Stimulated activated CD8-positive, alpha-beta memory T cell treated with anti-CD3 and anti-CD28 coated beads, Interleukin-4, amount 100 ng/mL, for 1 hour (primary cell): ENCODE measurements at places on chromosomes 12 and 14.

DNA sequence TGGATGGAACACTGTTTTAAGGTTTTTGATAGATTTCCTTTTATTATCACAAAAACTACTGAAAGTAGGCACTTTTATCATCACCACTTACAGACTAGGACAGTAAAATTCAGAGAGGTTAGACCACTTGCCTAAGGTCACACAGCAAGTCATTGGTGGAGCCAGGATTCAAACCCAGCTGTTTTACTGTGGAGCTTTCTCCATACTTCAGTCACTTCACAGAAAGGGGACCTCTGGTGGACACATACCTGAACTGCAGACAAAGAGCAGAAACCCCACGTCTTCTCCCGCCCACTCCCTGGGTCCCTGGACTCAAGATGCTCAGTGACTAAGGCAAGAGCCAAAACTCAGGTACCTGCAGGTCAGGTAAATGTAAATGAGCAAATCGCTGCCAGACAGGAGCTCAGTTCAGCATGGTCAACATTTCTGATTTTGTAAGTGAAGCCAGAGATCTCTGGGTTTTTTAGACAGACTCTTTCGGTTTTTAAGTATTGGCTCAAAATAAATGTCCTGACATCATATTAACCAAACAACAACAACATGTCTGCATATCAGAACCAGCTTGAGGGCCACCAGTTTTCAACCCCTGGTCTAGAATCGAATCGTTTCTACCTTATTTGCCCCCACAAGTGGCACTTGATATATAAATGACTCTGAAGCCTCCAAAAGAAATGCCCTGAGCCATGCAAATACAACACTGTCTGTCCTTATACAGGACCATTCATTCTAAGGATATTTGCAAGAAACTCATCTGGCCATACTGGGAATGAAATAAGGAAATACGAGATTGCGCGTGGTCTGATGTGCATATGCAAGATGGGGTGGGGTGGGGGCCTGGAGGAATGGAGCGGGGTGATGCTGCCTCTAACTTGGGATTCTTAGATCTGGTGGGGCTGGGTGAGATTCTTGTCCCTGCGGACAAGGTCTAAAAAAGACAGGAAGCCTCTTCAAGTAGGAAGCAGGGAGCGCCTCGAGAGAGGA lies 110.9 kb downstream of the KSR2 start:
- no peak for DNase-seq

DNA sequence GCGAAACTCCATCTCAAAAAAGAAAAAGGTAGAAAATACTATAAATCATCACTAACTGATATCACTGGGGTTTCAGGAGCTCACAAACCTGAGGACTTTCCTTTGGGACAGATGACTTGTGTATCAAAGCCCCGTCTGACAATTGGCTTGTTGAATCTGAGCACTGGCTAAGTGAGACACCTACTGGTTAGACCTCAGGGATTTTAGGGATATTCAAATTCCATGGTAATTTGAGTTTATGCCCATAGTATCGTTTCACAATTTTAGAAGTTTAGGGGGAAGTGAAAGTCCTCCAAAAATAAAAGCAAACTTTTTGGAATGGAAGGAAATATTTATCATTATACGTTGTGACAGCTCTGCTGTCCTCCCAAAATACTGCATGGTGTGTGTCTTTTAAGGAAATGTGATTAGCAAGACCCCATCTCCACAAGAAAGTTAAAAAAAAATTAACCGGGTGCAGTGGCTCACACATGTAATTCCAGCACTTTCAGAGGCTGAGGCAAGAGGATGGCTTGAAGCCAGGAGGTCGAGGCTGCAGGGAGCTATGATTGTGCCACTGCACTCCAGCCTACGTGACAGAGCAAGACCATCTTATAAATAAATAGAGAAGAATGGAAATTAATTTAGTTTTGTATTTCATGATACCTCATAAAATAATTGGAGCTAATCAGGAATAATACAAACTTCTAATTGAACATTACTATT lies 49.2 kb downstream of the FBXL14 start:
- no peak for DNase-seq

DNA sequence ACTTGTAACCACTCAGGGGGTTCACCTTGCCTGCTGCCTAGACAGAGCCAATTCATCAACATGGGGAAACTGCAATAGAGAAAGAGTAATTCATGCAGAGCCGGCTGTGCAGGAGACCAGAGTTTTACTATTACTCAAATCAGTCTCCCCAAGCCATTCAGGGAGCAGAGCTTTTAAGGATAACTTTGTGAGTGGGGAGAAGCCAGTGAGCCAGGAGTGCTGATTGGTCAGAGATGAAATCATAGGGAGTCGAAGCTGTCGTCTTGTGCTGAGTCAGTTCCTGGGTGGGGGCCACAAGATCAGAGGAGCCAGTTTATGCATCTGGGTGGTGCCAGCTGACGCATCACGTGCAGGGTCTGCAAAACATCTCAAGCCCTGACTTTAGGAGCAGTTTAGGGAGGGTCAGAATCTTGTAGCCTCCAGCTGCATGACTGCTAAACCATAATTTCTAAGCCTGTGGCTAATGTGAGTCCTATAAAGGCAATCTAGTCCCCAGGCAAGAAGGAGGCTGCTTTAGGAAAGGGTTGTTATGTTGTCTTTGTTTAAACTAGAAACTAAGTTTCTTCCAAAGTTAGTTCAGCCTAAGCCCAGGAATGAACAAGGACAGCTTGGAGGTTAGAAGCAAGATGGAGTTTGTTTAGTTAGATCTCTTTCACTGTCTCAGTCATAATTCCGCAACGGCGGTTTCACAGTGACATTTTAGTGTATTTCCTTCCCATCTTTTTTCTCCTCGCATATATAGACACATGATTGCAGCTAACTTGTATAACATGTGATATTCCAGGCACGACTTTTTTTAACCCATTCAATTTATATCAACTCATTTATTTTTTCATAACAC lies 68.9 kb upstream of the NCOR2 start:
- peak; percentile 13 for DNase-seq

- DNase-seq = no peak
Observed at GRCh38 chr12:89789862-89790261, 81.2 kb upstream of the ATP2B1 start.

DNA sequence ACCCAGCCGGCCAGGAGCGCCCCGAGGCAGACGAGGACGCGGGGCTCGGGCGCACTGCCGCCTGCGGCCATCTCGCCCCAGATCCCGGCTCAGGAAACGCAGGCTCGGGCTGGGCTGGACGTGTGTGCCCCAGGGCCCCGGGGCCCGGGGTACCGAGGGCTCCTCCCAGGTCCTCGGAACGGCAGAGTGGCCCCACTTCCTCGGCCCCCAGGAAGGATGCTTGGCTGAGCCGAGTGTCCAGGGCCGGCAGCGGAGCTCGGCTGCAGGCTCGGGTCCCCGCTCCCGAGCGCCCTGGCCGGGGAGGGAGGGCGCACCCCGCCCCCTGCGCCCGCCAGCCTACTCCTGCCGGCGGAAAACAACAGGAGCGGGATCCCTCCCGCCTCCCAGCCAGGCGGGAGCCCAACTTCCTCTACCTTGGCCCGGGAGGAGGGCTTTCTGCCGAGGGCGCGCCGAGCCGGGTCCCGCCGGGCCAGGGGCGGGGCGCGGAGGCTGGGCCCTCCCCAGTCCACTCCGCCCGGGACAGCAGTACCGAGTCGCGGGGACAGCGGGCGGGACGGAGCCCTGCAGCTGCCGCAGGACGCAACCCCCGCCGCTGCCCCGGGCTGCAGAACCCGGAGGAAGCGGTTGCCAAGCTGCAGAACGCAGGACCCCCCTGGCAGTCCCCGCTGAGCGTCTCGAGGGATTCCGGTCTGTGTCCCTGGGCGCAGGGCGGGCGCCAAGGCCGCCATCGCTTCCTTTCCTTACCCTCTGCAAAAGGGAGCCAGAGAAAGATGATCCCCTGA lies at the start of gene VSIG10:
TSS of gene VSIG10 (minus strand) at position 411 of the 782 bp plus-strand sequence. CDS start at position 71, 340 bp downstream.
- no peak for DNase-seq

- no peak for DNase-seq
Observed at GRCh38 chr14:63727231-63727735, 582 bp downstream of the SGPP1 start.

DNA sequence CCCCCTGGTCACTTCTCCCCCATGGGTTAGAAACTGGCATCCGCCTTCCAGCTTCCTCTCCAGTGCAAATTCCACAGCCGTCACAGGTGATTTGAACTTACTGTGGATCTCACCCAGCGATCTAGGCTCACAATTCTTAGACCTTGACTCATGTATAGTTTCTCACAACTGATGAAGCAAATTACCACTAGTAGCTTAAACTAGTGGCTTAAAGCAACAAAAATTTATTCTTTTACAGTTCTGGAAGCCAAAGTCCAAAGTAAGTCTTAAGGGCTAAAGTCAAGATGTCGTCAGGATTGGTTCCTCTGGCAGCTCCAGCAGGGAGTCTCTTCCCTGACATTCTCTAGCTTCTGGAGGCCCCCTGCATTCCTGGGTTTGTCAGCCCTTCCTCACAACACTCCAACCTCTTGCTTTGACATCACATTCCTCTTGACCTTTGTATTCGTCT lies 117.4 kb downstream of the KTN1 start:
- DNase-seq = no peak

- no peak for DNase-seq
Observed at GRCh38 chr12:117850048-117850447, 118.7 kb downstream of the KSR2 start.

DNA sequence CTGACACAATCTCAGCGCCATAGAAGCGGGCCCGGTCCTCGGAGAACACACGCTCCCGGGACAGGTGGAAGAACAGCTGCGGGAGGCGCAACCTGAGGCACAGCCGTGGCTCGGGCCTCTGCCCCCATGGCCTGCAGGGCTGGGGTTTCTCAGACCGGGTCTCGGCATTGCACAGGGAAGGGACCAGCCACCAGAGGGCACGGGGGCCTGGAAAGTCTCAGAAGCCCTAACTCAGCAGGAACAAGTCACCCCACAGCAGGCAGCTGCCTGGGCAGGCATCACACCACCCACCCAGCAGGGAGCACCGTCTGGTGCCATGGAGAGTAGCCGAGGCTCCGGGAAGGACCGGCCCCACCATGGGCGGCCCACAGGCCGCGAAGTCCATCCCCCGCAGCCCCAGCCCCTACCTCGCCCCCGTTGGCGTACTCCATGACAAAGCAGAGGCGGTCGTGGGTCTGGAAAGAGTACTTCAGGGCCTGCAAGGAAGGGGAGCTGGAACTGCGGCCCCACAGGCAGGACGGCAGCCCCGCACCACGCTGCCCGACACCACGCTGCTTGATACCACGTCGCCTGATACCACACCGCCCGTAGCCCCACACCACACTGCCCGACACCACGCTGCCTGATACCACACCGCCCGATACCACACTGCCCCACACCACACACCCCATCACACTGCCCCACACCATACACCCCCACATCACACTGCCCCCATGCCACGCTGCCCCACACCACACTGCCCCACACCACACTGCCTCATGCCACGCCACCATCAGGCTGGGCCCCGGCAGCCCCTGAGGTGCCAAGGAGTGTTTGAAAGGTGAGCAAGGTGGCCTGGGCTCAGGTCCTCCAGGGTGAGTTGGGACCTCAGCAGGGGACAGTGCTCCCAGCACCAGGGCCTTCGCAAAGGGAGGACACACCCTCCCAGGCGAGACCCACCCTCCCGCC lies 20.8 kb downstream of the SIVA1 start:
- DNase-seq = no peak

DNA sequence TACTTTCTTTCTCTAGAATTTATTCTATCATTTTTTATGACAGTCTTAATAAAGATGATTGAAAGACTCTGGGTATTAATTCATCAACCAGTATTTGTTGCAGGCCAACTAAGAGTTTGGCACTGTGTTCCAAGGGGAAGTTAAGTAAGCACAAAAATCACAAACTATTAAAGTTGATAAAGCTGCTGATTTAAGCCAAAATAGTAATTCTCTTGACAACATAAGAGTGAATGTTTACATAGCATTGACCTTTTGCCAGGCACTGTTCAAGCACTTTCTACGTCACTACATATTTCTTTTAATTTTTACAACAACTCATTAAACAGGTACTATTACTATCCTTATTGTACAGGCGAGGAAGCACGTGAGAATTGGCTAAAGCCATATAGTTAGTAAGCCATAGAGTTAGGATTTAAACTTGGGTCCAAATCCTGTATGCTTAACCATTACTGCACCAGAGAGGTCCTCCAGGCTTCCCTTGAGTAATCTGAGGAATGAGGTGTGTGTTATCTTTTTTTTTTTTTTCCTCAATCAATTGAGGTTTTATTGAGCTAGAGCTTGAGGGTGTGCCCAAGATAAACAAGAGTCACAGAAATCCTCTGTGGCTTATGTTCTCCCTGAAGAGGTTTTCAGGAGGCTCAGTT lies 1009.6 kb downstream of the DIO2 start:
- no peak for DNase-seq

DNA sequence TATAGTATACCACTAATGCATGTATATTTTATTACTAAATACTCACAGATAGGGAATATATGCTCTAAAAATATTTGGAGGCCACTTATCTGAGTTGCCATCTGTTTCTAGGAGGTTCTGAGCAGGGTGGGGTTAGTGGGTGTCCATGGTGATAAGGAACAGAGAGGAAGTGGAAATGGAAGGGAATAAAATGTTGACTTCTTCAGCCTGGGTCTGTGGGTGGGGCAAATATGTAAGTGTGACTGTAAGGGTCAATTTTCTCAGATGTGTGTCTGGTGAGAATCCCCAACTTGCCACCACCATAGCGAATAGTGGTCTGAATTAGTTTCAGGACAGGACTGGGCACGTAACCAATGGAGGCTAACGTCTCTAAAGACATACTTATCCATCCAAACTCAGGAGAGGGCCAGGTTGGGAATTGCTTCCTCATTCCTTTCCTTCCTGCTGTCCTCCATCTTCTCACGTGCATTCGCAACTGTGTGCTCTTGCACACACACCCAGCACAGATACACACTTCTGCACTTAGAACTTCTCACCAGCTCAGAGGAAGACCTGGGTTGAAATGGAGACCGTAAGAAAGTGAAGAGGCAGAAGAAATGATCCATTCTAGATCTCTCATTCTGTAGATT lies 54.2 kb upstream of the GZMB start:
- no peak for DNase-seq

DNA sequence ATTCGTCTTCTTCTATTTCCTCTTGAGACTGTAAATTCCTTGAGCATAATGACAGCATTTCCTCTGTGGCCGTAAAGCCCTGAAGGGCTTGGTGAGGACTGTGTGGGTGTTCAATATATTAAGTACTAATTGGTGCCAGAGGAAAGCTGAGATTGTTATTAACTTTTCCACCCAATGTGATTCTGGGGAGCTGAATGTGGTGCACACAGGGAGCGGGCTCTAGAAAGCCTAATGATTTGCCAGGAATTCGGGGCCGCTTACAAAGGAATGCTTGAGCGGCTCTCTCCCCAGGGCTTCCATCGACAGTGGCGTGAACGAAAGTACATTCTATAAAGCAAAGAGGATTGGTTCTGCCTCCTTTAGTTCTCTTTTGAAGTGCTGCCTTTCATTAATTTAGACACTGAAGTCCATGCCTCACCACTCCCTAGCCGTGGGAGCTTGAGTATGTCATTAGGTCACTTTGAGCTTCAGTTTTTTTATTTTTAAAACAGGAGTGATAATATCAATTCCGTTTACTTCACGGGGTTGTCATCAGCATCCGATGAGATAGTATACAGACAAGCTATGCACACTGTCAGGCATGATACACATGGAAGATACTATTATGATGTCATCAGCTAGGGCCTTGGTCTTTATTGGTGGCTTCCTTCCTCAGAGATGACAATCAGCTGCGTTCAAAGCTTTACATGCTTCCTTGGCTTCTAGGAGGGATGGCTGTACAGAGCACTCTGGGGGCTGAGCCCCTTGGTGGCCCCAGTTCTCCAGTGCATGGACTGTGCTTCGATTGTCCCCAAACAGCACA lies 11.0 kb upstream of the GSG1 start:
- DNase-seq = no peak
